ENCODE measurements at places on chromosomes 1 and 21.
A peak's percentile ranks its signal among the peaks of the same experiment; 100 is the strongest.

DNA sequence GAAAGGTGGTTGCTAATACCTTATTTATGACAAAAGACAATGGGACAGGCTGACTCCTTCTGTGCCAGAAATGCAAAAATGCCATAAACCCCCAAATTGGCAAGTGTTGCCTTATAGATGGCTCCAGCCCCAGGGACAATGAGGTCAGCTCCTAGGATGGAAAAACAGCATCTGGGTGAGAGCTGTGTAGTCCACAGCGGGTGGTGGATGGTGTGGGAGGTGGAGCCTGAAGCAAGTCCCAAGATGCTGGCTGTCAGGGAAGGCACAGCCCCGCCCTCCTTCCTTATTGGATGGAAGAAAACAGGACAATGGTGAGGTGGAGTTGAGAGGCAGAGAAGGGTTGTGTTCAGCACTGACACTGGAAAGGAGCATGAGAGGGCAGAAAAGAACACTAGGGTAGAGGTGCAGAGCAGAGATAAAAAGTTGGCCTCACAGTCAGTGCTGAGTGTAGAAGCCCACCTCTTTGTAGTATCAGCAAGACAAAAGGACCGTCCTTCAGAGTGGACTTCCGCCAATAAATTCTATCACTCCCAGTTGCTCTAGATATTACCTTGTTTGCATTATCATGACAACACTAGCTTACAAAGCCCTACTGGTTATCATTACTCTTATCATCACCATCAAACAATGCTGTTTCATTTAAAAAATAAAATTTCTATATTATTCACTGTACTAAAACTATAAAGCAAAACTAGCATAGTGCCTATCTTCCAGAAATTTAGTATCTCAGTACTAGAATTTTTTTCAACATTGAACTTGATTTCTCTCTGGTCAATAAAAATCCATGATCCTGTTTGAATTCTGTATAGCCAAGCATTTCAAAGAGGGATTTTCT lies 3.7 kb upstream of the SDE2 start:
- peak; percentile 30 for DNase-seq

DNA sequence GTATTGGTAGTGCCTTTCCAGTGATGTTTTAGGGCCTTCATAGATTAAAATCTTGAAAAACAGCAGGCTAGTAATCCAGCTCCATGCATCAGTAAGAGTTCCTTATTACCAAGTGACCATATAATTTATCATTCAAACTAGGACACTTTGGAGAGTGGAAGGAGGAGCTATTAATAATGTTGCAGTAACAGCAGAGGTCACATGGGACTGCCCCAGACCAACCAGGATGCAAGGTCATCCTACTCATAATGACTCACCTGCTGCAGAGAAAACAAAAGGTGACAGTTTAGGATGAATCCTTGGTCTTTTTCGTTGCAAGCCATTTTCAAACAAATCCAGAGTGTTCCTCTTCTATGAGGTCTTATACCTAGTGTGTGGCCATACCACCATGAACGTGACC lies 187.4 kb downstream of the NUF2 start:
- no peak for DNase-seq

GRCh38 chr1:236168716-236169429 lies 26.5 kb downstream of the GPR137B start:
- no peak for DNase-seq

- DNase-seq: no peak
These were observed 30.8 kb upstream of the ZNF648 start for GRCh38 chr1:182092336-182092735.

DNA sequence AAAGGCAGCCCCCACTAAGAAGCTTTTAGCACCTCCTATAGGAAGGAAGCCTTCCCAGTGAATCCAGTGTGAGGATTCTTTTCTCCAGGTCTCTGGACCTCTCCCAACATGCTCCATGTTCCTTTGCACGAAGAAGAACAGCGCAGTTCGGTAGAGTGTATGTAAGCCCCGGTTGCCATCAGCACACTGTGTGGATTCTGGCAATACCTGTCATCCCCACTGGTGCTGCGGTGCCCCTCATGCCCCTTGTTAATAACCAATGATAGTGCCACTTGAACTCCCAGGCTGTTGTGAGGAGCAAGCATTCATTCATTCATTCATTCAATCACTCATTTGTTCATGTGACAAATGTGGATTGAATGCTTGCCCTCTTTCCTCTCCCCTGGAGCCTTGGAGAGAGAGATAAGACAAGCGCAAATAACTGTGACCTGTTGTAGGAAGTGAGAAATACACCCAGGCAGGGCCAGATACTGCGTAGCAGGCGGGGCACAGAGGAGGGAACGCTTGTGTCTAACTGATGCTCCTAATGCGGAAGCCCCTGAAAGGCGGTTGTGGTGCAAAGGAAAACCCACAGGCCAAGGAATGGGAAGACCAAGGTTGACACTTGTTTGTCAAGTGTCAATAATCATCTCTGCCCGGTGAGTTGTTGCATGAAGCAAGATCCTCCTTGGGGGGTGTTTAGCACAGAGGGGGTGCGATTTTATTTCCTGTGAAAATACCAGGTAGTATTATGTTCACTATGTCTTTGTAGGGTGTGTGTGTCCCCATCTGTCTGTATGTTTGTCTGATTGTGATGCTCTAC lies 9.8 kb downstream of the LGR6 start:
- no peak for DNase-seq

DNA sequence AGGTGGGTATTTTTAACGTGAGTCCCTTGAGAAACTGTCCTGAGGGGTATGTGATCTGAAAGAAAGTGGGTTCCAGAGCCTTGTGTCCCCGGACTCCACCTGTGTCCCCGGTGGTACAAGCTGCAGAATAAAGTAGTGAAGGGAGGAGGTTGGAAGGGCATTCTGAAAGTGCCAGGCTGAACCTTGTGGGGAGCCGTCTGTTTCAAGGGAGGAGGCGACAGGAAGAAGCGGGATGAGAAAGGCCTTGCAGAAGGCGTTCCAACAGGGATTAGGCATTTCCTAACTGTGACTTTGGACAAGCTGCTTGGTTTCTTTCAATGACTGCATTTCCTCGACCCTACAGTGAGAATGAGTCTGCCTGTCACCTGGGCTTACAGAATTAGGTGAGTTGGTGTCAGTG lies 5.8 kb downstream of the FOXD3 start:
- DNase-seq: no peak

DNA sequence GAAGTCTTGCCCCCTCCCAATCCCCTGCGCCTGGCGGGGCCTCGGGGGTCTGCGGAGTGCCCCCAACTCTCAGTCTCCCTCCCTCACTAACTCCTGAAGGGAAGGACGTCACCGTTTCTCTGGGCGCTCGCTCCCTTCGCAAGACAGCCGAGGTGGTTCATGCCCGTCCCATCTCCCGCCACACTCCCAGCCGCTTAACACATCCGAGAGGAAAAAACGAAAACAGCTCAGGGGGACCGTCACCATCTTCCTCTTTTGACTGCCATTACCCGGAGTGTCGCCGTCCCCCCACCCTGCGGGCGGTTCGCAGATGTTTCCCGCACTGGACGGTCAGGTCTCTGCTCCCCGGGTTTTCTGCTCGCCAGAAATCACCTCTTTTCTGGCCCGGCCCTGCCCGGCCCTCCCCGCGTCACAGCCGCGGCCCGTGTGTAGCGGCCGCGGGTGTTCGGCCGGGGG lies 532 bp downstream of the ERO1B start:
- peak; percentile 36 for DNase-seq

GRCh38 chr1:10299151-10299550 lies 88.8 kb downstream of the KIF1B start:
- DNase-seq: no peak

- no peak for DNase-seq
These were observed 36.6 kb downstream of the LUZP1 start for GRCh38 chr1:23132033-23132432.

GRCh38 chr1:166969074-166969677 lies 6.2 kb downstream of the ILDR2 start:
- no peak for DNase-seq

DNA sequence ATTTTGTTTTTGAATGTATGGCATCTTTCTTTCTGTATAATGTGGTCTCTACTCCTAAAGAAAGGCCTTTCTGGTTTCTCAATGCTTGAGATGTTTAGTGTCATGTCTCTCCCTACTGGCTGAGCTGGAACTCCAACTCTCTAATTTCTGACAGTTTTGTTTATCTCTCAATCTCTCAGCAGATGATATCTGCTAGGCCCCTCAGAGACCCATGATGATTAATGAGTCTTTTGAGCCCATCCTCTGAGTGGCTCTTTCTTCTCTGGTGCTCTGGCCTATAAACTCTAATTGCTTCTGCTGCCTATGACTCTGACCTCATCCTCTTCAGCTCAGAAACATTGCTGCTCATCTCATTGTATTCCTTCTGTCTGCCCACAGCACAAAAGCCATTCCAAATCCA lies 46.6 kb downstream of the CRB1 start:
- DNase-seq: peak; percentile 12

- DNase-seq: peak; percentile 50
These were observed 6.0 kb upstream of the STMN1 start for GRCh38 chr1:25912076-25912831.

GRCh38 chr1:207026104-207026534 lies 6.4 kb downstream of the C1orf116 start:
- peak; percentile 80 for DNase-seq

DNA sequence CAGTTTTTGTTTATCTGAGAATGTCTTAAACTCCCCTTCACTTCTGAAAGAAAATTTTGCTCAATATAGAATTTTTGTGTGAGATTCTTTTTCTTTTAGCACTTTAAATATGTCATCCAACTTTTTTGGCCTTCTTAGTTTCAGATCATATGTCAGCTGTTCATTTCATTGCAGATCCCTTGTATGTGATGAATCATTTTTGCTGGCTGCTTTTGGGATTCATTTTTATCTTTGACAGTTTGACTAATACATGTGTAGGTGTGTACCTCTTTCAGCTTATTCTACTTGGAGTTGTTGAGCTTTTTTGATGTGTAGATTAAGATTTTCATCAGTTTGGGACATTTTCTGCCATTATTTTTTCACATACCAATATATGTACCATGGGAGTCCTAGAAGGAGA lies 156.8 kb downstream of the FASLG start:
- no peak for DNase-seq

DNA sequence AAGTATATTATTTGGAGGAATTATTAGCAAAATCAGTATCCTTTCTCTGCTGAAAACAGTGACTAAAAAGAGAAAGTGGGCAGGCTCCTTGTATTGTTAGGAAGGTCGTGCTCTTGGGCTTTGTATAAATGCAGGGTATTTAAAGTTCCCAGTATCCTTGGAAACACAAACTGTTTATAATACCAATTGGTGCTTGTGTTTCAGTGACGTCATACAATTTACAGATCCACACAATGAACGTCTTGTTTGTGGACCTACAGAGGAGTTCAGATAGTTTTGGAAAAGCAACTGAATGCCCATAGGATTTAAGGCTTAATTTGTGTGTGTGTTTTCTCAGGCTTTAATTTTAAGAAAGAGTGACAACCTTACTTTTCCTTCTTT lies 168.2 kb downstream of the RASAL2 start:
- DNase-seq: peak; percentile 51

- no peak for DNase-seq
These were observed 74.1 kb upstream of the CASZ1 start for GRCh38 chr1:10870493-10871096.

DNA sequence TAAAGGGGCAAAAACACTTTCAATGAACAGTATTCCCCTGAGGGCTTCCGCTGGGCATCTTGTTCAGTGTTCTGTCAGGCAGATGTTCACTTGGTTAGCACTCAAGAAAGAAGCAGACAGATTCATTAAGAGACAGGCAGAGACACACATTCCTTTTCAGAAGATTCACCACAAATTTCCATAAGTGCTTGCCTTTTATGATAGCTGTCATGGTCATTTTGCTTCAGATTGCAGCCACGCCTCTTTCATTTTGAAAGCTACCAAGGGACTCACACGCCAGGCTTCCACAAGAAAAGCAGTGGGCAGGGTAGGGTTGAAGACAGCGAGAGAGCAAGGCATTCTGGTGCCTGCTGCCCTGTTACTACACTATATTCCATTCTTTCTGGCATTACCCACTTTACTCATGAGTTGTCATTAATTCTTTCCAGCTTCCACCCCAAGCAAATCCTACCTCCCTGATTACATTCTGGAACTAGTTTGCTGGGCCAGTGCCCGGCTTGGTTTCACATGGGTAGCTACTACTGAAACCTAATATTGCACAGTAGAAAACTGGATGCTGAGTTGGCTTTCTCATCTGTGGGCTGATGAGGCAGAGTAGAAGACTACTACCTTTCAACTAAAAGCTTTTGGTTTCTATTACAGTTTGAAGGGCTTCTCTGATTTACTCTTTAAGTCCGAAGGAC lies 91.2 kb upstream of the COL24A1 start:
- no peak for DNase-seq

- DNase-seq: no peak
These were observed 16.2 kb upstream of the COL18A1 start for GRCh38 chr21:45388611-45389296.

GRCh38 chr1:27117733-27118439 lies 37.0 kb downstream of the SLC9A1 start:
- DNase-seq: no peak

DNA sequence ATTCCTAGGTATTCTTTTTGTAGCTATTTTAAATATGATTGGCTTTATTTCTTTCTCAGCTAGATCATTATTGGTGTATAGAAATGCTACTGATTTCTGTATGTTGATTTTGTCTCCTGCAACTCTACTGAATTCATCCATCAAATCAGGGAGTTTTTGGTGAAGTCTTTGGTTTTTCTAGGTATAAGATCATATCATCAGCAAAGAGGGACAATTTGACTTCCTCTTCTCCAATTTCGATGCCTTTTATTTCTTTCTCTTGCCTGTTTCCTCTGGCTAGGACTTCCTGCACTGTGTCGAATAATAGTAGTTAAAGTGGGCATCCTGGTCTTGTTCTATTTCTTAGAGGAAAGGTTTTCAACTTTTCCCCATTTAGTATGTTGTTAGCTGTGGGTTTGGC lies 27.5 kb upstream of the PRKACB start:
- no peak for DNase-seq

DNA sequence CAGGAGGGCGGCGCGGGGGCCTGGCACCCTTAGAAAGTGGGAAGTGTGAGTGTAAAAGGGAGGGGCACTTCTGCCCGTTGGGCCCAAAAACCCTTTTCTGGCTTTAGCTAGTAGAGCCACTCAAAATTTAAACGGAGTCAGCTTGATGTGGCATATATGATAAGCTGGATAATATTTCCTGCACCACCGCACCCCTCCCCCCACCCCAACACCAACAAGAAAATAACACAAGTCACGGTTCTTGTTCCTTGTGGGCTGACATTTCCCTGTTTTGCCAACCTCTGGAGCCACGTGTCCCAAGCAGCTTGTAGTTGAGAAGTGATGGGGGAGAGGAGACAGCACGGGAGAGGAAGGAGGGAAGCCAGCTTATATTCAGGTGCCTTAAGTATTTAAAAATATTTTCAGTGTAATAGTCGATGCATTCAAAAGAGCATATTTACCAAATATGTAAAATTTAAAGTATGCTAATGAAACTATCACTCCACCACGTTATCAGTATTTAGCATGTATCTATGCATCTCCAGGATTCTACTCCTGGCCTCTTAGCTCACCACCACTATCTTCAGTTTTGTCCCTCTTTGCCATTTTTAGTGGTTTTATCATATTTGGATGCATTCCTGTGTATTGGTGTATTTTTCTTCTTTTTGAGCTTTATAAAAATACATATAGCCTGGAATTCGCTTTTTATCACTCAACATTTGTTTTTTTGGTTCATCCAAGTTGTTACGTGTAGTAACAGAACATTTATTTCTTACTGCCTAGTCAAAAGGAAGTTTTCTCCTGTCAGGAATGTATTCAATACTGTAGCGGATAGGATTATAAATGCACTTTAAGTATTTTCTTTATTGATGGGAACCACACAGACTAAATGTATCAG lies 773 bp upstream of the DDX59 start:
- DNase-seq: no peak

- DNase-seq: no peak
These were observed 35.3 kb upstream of the PAXBP1 start for GRCh38 chr21:32806810-32807386.

GRCh38 chr1:211701733-211702132 lies 26.3 kb upstream of the NEK2 start:
- DNase-seq: no peak

Measured in umbilical cord (tissue), 2 donors.